ENCODE measurements at places on chromosomes 5 and 9.

DNA sequence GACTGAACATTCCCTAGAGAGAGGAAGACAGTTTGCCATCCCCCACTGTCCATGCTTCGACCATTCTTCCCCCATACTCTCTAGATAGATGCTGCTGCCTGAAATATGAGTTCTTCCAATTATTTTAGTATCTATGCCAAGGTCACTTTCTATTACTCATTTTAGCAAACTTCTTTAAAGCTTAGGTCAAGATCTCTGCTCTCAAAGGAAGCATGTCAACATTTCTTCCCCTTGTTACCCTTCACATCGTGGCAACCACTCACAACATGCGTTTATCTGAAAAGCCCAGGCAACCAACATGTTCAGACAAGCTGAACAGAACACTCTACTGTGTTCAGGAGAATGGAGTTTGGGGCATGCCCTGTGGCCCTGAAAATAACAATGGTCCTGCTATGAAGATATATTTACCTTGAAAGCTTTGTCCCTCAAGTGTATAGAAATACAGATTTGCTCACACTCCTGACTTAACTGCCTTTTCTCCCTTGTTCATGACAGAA, 138.4 kb upstream of the KIF2A start:
- DNase-seq = no peak

DNA sequence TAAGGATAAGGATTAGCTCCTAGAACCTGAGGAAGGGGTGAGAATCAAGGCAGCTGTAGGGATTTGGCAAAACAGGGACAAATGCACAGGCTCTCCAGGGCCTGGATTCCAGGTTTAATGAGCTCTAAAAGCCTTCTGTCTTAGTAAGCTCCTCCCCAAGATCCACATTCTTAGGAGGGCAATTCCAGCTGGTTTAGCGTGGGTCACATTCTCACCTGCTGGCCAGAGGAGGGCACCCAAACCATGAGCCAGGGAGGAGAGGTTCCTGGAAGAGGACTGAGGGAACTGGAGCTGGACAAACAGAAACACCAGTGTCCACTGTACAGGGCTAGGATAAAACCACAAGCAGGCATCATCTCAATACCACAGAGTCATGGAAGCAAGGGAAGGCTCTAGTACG, 480.0 kb downstream of the CCDC171 start:
- no peak for DNase-seq

GRCh38 chr5:132293066-132293991, 865 bp upstream of the SLC22A4 start:
- DNase-seq = peak; percentile 74

GRCh38 chr9:88993327-88993726, 2.1 kb downstream of the S1PR3 start:
- DNase-seq = no peak

DNA sequence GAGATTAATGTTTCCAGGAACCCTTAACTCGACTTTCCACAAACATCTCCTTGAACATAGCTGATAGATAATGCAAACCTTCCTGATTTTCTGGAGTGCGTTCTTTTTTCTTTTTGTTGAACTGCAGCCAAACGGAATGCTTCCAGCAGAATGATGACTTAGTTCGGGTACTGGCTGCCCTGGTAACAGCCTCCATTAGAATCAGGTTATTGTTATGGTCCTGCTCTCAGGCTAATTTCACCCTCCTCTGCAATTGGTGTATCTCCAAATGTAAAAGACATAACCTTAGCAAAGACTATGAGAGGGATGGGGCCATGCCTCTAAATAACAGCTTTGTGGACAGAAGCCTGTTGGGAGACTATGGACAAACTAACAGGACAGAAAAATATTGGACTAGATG, 116.5 kb downstream of the PDE4D start:
- no peak for DNase-seq

DNA sequence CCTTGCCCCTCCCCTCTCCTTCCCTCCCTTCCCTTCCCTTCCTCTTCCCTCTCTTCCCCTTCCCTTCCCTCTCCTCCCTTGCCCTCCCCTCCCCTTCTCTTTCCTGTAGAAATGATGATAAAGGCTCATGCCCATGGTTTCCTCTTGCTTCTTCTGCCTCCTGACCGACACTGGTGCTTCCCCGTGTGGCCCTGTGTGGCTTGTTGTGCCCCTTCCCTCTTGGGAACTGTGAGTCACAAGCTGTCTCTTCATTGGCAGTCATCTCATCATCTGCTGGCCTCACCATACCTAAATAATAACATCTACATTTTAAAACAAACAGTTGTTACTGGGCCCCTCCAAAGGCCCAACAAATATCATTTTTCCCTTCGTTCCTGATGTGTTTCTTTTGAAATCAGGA, 11.7 kb upstream of the CARNMT1 start:
- DNase-seq = no peak

- DNase-seq = no peak
These were observed 126.2 kb downstream of the MAPKAP1 start for GRCh38 chr9:125580701-125581286.

DNA sequence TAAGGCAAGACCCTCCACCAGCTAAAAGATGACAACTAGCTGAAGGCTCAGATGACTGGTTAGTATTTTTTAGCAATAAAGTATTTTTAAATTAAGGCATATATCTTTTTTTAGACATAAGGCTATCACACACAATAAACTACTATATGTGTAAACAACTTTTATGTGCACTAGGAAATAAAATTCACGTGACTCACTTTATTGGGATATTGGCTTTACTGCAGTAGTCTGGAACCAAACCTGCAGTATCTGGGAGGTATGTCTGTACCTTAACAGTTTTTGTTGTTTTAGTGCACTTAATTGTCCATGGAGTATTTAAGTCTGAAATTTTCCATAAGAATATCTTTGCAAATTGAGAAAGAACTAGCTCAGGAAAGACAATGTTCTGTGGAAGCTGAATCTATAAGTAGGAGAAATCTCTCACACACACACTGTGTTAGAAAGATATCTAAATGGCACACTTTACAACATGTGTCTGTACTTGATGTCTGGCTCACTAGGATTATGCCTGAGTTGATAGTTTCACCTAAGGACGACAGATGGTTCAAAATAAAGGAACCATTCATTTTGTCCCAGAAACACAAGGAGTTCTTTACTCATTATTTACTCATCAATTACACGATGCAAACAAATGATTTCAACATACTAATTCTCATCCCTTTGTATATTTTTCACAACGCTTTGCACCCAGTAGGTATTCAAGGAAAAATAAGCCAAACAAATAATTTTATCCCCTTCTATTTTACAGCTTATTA, 4.6 kb downstream of the RAPGEF6 start:
- DNase-seq = no peak

GRCh38 chr5:131366428-131366827, 102.6 kb downstream of the CDC42SE2 start:
- no peak for DNase-seq

DNA sequence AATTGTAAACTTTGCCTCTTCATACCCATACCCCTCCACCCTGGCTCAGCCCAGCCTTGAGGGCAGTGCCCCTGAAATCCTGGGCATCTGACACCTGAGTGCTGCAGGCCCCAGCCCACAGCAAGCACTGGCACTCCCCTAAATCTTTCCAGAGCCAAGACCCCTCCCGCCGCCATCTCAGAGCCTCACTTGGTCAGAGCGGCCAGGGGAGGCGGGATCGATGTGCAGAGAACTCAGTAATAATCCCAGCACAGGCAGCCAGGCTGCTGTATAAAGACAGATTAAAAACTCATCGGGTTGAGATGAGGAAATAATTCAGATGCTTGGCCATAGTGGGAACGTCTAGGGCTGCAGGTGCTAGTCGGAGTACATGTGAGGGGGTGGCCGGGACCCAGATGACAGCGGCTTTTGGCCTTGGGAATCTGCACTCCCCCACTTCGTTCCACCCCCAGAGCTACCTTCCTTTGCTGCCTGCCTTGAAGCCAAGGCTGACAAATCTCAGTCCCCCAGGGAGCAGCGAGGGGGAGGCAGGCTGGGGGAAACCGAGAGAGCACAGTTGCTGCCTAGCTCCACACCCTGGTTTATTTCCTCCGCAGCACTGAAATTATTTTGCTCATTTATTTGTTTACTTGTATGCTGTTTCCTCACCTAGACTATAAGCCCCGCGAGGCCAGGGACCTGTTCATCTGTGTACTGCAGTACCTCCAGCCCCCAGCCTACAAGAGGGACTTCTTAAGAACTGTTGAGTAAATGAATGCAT, 19.5 kb upstream of the ARAP3 start:
- no peak for DNase-seq

DNA sequence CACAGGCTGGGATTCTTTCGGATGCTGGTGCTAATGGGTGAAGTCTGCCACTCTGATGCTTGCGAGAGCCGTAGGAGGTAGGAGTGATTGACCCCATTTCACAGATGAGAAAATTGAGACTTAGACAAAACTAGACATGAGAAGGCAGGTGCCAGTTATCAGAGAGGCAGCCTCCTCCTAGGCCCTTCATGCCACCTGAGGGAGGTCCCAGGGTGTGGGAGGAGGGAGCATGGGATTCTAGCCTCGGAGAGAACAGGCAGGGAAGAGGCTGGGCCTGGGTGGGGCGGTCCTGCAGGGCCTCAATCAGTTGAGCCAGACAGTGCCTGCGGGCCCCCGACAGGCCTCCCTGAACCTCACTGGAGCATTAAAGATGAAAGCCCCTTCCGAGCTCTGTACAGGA, 112.4 kb downstream of the COL23A1 start:
- no peak for DNase-seq

DNA sequence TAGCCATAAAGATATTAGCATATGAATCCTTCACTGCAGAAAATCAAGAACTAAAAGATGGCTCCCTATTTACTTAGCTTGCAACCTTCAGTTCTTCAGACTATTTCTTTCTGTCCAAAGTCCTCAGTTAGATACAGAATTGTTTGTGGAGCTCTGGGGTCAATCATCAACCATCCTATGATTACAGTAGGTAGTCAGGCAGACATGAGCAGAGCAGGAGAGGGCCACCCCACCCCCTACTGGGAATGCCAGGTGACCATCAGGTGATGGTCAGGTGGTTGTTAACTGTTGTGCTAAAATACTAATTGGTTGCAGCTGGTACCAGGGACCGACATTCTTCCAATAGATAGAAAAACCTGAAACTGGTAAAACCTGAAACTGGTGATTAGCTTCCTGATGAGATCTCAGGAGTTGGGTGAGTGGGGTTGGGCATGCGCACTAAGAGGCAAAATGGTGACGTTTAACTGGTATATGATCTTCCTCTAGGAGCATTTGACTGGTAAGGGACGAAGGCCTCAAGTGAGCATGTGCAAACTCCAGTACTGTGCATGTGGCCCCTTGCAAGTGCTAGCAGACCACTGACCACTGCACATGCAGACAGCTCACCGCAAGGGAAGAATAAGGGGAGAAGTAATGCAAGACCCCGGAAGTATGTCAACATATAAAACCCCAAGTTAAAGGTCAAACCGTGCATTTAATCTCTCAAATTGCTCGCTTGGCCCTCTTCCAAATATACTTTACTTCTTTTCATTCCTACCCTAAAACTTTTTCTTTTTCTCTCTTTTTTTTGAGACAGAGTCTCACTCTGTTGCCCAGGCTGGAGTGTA, 13.6 kb downstream of the C9orf57 start:
- no peak for DNase-seq

GRCh38 chr5:51691538-51692079, 308.4 kb downstream of the ISL1 start:
- DNase-seq = no peak

DNA sequence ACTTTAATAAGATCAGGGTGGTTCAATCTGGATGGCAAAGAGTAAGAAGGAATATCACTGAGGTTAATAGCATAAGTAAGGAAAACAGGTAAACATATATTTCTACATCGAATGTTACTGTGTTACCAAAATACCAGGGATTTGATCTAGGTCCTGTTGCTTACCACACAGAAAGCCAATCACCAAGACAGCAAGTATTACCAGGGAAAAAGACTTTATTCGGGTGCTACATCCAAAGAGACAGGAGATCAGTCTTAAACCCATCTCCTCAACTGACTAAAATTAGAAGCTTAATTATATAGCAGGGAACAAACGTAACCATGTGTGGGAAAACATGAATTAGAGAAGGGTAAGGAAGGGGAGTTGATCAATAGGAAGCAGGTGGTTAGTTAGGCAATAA, 500.1 kb downstream of the EFNA5 start:
- DNase-seq = no peak

- DNase-seq = peak; percentile 62
These were observed 62.3 kb downstream of the RAPGEF1 start for GRCh38 chr9:131677444-131678180.

GRCh38 chr5:142521706-142522105, 164.2 kb downstream of the FGF1 start:
- DNase-seq = no peak

- DNase-seq = no peak
These were observed 10.6 kb downstream of the C1QTNF2 start for GRCh38 chr5:160359816-160360215.

GRCh38 chr9:15246243-15246642, 60.8 kb downstream of the TTC39B start:
- no peak for DNase-seq

GRCh38 chr9:14106699-14107098, 207.2 kb downstream of the NFIB start:
- DNase-seq = no peak

DNA sequence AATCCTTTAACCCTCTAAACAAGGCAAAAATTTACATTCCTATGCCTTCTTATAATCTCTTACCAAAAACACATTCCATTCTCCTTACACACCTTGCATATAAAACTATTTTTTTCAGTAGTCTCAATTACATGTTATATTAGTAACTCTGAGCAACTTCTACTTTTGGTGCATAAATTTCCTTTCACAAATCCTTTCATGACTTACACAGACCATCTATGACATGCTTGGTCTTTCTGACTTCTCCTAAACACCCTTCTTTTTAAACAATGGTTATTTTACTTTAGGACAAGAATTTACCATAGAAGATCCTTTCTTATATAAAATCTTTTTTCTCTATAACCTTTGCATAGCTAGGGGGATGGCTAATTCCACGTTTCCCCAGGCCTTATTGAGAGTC, 208.0 kb upstream of the ARRDC3 start:
- peak; percentile 4 for DNase-seq

DNA sequence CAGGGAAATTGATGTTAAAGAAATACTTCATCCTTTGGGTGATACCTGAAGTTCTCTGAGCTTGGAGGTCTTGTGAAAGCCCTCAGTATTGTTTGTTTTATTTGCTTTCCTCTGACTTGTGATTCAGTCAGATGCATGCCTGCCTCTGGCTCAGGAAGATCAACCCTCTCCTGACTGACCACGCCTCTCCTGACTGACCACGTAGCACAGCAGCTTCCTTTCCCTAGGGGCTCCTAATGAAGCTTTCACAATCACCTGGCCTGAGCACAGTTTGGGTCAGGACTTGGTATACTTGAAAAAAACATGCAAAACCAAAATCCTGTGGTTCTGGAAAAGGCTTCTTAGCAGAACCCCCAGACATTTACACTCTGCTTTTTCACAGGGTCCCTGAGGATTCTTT, 3.8 kb downstream of the TGFBI start:
- no peak for DNase-seq

DNA sequence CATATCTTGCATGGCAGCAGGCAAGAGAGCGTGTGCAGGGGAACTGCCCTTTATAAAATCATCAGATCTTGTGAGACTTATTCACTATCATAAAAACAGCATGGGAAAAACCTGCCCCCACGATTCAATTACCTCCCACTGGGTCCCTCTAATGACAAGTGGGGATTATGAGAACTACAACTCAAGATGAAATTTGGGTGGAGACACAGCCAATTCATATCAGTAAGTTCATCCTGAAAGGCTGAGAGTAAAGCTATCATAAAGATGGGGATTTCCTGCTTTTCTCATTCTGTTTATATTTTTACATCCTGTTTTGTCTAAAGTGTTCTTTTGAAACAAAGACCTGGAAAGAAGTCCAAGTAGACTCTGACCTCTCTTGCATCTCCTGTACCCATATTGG, 28.9 kb upstream of the IL33 start:
- no peak for DNase-seq

Data from HFF-Myc (cell line).